ENCODE measurements at places on chromosomes 5 and 9.

- no peak for DNase-seq
Observed at GRCh38 chr9:35537913-35538312, 48.0 kb downstream of the RUSC2 start.

GRCh38 chr5:13580058-13580457, 364.4 kb downstream of the DNAH5 start:
- DNase-seq = no peak

DNA sequence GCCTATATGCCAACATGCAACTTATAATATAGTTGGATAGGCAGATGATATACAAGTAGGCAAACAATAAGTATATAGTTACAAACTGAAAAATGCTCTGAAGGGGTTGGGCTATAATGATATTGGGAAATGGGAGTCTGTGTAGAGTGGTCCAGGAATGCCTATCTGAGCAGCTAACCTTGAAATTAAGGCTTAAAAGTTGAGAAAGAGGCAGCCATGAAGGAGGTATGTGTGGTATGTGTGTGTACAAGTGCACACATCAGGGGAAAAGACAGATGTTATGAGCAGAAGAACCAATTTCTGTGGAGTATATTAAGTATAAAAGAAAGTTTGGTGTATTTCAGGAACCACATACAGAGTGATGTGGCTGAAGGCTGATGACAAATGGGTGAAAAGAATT, 154.9 kb upstream of the PAPPA start:
- no peak for DNase-seq

DNA sequence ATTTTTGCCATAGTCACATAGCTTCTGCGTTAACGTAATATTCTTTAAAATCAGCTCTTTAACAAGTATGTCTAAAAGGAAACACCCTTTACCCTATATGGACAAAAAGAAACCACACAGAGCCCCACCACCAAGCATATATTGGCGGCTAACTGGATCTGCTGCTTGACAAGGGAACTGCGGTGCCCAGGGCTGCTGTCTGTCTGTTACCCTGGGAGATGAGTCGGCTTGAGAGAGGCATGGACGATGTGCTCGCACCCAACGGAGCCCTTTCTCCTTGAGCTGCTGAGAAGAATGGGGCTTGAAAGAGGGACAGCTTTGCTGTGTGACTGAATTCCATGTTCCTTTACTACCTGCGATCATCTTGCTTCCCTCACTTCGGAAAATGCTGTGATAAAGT, 158.6 kb upstream of the SHB start:
- DNase-seq = no peak

- no peak for DNase-seq
Observed at GRCh38 chr5:31563216-31563615, 31.1 kb downstream of the C5orf22 start.

GRCh38 chr9:3962971-3963642, 336.8 kb downstream of the GLIS3 start:
- DNase-seq = no peak

- DNase-seq = no peak
Observed at GRCh38 chr9:131398204-131398603, 4.3 kb downstream of the PRRC2B start.

DNA sequence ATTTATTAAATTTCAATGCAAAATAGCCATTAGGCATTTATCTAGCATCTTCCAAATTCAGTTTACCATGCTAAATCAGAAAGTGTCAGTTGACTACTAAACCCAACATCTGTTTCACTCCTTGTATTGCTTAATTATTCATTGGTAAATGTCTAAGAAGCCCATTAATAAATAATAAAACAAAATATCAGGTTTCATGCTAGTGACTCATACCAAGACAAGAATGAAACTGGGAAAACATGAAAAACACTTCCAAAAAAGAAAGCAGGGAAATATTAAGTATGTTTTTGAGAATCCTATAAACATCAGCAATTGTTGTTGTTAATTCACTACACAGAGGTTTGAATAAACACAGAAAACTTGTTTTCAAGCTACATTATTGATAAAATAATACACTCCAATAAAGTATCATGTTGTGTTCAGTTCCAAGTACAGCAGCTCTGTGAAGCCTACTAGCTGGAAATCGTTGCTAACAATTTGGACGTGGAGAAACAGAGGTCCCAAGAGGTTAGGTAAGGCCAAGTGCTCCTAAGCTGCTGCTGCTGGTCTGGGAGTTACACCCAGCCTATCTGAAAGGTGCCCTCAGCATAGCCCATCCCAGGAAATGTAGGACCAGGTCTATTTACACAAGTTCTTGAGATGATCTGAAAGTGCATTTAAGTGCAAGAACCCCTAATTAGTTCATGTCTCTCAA, 78.8 kb downstream of the GNAQ start:
- DNase-seq = no peak

GRCh38 chr9:79362100-79363081, 209.4 kb upstream of the TLE4 start:
- DNase-seq = no peak

GRCh38 chr9:71719562-71719961, 48.8 kb downstream of the CEMIP2 start:
- DNase-seq = no peak

GRCh38 chr5:76831110-76831452, 12.3 kb downstream of the F2RL1 start:
- no peak for DNase-seq

- DNase-seq = peak; percentile 5
Observed at GRCh38 chr9:83978992-83979811, 813 bp downstream of the HNRNPK start.
